Spinal cord (tissue), 10 donors: ENCODE measurements at places on chromosomes 12 and 14. TPM values are rescaled to one million over a fixed set of nuclear protein-coding genes. Genes with fewer than 3 reads are reported as not detected.
A peak's percentile ranks its signal among the peaks of the same experiment; 100 is the strongest.

GRCh38 chr12:71888521-71888920, 49.0 kb downstream of the TBC1D15 start:
- DNase-seq: no peak

The LMNTD1 gene
- polyA plus RNA-seq: 0.54 TPM

DNA sequence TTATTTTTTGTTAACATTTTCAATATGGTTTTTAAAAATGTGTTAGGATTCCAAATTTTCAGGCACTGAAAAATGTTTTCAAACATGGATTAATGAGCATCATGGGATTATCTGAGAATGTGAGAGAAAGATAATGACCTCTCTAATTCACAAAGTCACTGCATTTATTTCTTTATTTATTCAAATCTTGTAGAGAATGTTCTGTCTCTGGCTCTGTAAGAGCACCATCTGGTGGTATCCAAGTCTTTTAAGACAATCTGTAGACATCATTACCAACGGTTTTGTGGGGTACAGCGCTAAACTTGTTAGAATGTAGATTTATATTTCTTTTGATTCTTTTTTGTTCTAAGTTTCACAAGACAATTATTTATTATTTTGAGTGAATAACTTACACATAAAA, 956.0 kb upstream of the NOVA1 start:
- peak; percentile 63 for DNase-seq

GRCh38 chr12:47414511-47414910, 291.3 kb downstream of the RPAP3 start:
- no peak for DNase-seq

- DNase-seq: no peak
These were observed 23.9 kb downstream of the GPR19 start for GRCh38 chr12:12671850-12672660.

DNA sequence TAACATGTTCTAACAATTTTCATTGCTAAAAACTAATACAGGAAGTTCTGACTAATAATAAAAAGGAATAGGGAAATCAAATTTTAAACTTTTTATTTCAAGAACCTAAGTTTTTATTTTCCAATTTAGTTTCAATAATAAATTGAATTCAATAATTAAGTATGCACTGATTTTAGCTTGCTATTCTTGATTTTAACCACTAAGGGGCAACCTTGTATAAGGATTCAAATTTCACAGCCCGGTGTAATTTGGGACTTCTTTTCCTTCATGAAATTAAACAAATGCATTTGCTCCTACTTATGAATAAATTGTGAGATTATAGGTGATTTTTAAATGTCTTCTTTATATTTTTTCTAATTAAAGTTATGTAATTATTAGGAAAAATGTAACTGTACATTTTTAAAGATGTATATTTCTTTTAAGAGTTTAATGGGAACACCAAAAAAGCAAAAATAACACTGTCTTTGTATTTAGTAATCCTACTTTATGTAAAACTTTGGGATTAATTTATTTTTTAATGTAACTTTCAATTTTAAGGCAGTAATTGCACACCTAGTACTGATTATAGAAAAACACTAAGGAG, 241.4 kb upstream of the PDZRN4 start:
- peak; percentile 28 for DNase-seq

- DNase-seq: no peak
These were observed 91.7 kb downstream of the NPAS3 start for GRCh38 chr14:33030386-33030785.

GRCh38 chr14:55274146-55274545, 2.9 kb downstream of the FBXO34 start:
- no peak for DNase-seq

- no peak for DNase-seq
These were observed 23.8 kb upstream of the CISTR start for GRCh38 chr12:53775478-53776145.

GRCh38 chr12:96201272-96202227, 7.4 kb downstream of the ELK3 start:
- no peak for DNase-seq

The SELPLG gene
- polyA plus RNA-seq: 12.2 TPM

DNA sequence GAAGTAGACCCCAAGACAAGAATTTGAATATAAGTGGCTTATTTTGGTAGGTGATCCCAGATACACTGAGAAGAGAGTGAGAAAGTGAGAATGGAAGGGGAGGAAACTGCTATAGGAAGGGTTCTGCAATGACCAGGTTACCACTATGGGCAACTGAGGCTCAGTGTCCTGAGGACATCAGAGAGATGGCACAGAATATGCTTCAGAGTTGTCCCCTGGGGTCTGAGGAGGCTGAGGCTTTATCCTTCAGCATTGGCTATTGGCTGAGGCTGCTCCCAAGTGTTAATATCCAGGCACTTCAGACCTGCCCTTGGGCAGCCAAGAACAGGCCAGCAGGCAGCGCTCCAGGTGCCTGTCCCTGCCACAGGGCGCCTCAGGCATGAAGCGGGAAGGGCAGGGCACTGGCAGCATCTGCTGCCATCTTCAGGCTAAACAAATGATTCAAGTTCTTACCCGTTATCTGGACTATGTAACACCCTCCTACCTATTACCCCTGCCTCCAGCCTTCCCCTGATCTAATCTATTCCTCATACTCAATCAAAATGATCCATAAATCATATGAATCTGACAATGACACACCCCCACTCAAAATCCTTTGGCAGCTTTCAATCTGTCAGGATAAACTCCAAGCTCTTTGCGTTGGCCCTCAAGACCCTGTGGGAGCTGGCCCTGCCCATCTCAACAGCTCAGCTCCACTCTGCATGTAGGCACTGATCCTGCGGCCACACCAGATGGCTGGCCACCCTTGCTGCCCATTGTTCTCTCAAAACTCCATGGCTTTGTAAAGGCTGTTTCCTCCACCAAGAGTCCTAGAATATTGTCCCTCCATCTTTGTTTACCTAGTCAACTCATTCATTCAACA, 42.4 kb downstream of the CKAP4 start:
- no peak for DNase-seq

The P2RX7 gene
- 18.0 TPM for polyA plus RNA-seq

DNA sequence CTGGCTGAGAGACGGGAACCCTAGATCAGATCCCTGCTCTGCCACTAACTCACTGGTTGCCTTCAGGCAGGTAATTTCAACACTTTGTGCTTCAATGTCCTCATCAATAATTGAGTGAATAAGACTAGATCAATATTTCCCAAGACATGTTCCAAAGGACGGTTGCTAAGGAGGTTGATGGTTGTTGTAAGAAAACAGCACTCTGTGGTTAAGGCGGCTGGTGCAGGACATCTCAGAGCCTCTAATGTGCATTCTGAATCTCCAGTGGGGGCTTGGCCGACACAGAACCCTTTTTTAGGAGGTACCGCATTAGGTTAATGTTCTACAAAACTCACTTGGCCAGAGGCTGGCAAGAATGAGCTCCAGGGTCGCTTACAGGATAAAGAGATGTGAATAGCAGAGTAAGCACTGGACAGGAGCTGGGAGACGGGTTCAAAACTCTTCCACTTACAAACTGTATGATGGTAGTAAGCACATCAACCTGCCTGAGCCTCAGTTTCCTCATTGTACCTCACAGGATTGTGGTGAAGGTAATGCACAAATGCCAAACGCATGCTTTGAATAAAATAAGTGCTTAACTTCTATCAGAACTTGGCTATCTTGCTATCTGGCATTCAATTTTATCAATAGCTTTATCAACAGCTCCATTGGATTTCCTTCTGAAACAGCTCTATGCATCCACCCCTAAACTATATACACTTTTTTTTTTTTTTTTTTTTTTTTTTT, 136.9 kb upstream of the PARP11 start:
- DNase-seq: no peak

GRCh38 chr14:29861996-29862395, 65.7 kb downstream of the PRKD1 start:
- no peak for DNase-seq

The C14orf39 gene
- 0.27 TPM for polyA plus RNA-seq

- no peak for DNase-seq
These were observed 12.8 kb downstream of the SLC38A2 start for GRCh38 chr12:46359667-46360280.

DNA sequence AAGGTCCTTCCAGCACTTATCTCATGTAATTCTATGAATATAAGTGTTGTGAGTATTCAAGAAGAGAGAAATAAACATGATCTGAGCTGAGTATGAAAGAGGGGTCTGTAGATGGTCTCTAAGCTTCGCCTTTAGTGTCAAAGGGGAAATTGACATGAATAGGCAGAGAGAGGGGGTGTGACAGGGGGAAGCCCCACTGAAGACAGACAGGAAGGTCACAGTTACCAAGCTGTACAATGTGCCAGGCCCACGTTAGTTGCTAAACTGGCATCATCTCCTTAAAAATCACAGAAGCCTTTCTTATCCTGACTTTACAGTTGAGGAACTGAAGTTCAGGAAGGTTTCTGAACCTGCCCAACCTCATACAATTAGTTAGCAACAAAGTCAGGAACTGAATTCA, 7.6 kb downstream of the ARHGEF40 start:
- DNase-seq: no peak

DNA sequence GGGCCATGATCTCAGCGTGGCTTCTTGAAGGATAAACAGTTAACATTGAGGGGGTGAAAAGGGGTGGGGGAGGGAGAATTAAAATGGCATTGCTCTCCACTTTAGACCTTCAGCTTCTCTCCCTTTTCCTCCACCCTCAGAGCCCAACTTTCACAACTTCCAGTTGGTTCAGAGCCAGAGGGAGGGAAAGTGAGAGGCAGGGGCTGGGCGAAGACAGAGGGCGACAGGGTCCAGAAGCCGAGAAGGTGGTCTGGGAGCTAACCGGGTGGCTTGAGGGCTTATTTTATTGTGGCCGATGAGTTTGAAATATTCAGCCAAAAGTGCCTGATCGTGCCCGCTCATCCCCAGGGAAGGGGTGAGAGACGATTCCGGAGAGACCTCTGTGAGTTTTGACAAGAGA, 4.1 kb downstream of the BMP4 start:
- no peak for DNase-seq

DNA sequence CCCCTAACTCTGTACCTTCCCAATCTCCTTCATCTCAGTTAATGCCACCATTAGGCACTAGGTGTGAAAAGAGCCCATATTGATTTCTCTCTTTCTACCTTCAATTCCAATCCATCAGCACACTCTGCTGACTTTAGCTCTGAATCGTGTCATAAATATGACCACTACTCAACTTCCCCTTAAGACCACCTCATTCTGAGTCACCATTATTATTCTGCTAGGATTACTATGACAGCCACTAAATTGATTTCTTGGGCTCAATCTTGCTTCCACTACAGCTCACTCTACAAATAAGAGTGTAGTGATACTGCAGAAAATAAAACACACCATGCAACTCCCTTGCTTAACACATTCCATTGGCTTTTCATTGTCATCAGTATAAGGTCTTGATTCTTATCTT, 1449.0 kb upstream of the FLRT2 start:
- no peak for DNase-seq

GRCh38 chr12:95543305-95543704, 8.0 kb downstream of the USP44 start:
- DNase-seq: no peak

The KRT80 gene
- polyA plus RNA-seq: 0.12 TPM

GRCh38 chr12:69068448-69068847, 135.5 kb upstream of the CPM start:
- no peak for DNase-seq

- no peak for DNase-seq
These were observed 155.6 kb upstream of the LMNTD1 start for GRCh38 chr12:25708661-25709060.

DNA sequence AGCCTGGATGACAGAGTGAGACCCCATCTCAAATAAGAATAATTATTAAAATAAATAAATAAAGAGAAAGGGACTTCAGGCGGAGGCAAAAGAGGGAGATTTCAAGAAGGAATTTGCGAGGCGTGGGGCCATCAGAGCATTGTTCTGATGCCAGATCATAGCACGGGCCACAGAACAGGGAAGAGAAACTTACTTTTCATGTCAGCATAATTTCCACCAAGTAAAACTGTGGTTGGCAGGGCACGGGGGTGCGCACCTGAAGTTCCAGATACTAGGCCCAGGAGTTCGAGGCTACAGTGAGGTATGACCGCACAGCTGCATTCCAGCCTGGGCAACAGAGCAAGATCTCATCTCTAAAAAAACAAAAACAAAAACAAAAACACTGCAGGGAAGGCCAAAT, 11.0 kb upstream of the PLBD1 start:
- DNase-seq: no peak

DNA sequence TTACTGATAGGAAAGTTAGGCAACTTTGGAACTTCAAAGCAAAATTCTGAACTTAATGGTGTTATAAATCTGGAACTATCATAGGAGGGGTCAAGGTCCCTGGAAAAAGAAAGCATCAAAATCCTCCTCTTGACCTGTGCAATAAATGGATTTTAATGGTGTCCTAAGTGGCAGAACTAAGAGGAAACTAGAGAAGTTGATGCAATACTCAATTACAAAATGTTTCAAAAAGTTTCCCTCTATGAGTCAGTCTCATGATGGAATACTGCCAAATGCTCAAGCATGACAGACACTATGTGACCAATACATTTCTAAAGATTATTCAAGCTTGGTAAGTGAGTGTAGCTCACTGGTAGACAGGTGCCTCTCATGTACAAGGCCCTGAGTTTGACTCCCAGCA, 47.7 kb upstream of the ERGIC2 start:
- DNase-seq: no peak

DNA sequence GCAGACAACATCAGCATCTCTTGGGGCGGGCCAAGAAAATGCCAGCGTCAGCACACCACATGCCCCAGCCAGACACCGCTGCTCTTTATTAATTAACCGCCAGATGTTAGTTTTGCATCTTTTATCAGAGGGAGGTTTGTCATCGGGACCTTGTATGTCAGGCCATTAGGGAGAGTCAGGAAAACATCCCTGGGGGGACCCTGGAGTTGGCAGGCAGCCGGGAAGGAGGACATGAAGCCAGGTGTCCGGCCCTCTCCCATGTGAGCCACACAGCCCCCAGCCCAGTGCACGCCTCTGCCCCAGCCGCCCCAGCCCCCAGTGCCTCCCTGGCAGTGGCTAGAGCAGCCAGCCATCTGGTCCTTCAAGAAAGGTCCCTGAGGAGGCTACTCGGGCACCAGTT, 56.9 kb upstream of the FAM222A start:
- peak; percentile 54 for DNase-seq

- DNase-seq: no peak
These were observed 3.7 kb downstream of the FBRSL1 start for GRCh38 chr12:132493482-132494178.

The PRR4 gene
- 12.5 TPM for polyA plus RNA-seq

DNA sequence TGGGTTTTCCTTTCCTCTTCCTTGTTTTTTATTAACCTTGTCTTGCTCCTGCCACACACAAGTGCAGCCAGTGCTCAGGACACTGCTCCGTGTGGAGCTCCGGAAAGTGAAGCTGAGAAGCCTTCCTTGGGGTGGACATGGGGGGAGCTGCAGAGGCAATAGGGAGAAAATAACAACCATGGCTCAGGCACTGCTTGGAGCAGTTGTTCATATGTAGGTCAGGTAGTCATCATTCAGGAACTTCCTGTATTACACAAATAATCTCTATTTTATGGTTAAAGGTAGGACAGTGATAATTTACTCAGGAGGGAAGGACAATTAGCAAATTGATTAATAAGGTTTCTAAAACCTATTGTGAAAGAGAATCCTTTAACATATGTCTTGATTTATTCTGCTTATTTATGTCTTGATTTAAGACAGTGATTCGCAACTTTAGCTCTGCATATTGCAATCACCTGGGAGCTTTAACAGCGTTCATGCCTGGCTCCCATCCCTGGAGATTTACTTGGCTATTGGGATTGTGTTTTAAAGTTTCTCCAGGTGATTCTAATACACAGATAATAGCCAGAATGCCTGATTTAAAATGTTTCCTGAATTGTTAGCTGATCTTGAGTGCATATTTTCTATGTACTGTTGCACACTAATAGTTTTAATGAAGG, 92.1 kb downstream of the ETV6 start:
- no peak for DNase-seq

The KRT71 gene
- 0.35 TPM for polyA plus RNA-seq
